Stimulated activated CD4-positive, alpha-beta T cell treated with anti-CD3 and anti-CD28 coated beads, Interleukin-15, amount 100 ng/mL, for 24 hours (primary cell): ENCODE measurements at places on chromosomes 5 and 9.

GRCh38 chr9:99822806-99823591, 1.3 kb downstream of the NR4A3 start:
- DNase-seq, result peak; percentile 36

DNA sequence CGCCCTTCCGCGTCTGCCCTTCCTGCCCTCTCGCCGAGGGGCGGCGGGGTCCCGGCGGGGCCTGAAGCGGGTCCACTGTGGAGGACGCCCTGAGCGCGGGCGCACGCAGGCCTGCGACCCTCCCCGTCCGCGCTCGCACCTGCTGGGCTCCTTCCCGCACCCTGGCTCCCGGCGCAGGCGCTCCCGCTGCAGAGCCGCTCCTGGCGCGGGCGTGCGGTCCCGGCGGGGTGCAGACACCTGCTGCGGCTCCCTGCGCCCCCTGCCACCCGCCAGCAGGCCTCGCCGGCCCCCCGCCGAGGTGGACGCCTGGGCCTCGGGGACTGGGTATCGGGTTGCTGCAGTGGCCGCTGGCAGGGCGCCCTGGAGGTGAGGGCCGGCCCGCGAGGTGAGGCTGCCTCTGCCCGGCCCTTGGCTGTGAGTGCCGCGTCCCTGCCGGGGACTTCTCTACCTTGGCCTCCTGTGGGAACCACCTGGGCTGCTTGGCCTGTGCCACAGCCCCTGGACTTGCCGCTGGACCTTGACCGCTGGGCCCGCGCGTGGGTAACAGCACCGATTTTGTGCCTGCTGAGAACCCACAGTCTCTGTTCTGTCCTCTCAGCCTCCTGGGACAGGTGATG, 627 bp downstream of the ARRDC1 start:
- DNase-seq, result peak; percentile 47

DNA sequence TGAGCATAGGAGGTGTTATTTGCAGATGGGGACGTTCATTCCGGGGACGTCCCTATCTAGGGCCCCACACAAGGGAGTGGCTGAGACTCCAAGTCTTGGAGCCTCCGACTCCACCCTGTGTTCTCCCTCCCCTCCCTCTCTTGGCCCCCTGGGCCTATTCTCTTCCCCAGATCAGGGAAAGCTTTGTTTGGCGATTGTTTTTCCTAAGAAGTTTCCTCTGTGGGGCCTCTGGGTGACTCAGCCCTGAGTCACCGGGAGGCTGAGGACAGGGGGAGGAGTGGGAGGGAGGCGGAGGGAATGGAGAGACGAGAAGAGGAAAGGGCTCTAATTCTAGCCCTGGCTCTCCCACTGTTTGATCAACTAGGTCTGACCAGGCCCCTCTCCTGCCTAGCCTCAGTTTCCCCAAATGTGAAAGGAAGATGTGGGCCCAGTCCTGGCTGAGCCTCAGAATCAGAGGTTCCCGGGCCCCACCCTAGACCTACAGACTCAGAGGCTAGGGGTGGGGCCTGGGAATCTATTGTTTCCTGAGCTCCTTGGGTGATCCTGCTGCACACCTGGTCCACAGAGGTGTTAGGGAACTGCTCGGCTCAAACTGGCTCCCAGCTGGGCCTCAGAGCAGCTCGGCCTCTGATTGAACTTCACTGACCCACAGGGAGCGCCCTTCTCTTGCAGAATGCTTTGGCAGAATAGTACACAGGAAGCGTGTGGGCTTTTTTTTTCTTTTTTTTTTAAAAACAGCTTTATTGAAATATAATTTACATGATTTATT, 19.2 kb downstream of the GSN start:
- DNase-seq, result peak; percentile 57

DNA sequence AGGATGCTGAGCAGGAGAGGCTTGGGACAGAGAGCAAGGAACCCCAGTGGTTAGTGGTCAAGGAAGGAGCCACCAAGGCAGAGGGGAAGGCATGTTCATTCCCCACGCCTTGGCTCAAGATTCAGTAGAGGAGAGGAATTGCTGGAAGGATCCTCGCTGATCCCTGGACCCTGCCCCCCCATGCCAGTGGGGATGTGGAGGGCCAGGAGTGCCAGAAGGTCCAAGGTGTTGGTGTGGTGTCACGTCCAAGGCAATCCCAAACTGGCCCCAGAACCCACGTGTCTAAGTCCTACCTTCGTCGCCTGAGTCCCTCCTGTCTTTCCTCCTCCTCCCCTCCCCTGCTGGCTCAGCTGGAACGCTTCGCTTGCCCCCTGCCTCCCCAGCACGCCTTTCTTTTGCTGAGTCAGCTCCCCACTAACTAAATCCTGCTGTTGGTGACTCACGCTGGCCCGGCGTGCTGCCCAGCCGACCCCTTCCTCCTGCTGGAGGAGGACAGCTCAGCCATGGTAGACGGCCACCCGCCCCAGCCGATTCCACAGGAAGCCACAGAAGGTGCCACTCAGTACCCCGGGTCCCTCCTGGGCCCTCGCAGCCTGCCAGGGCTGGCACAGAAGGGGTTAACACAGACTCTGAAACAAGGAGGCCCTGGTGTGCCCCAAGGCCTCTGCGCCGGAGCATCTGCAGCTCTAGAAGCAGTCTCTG, 37.6 kb upstream of the ORM1 start:
- DNase-seq, result no peak

GRCh38 chr9:87612536-87612935, 113.4 kb upstream of the CTSL start:
- no peak for DNase-seq

DNA sequence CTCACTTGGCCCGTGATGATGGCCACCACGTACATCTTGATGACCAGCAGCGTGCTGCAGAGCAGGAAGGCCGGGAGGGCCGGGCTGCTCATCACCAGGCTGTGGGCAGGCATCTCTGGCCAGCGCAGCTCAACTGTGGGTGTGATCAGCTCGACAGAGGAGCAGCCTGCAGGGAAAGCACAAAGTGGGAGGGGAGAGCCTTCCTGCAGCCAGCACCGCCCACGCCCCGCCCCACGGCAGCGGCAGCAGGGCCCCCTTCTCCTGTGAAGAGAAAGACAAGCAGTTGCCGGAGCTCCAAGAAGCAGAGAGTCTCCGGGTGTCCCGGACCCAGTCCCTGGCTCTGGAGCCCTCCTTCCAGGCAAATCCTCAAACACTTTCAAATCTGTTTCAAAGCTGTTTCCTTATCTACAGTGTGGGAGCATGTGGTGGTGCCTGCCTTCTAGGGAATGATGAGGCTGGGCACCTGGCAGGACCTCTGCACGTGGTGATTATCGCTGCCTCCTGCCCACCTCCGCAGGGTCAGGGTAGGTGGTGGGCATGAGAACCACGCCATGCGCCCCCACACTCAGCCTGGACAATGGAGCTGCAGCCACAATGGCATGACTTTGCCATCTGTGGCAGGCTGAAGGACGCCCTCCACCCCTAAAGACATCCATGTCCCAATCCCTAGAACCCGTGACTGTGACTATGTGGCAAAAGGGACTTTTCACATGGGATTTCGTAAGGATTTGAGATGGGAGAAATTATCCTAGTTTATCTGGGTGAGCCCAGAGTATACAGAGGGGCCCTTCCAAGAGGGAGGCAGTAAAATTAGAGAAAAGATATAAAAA, at the start of gene PTGES:
PTGES (minus strand) TSS at position 143 of the 830 bp plus-strand sequence; CDS start at position 113, 30 bp downstream.
- DNase-seq, result peak; percentile 77

DNA sequence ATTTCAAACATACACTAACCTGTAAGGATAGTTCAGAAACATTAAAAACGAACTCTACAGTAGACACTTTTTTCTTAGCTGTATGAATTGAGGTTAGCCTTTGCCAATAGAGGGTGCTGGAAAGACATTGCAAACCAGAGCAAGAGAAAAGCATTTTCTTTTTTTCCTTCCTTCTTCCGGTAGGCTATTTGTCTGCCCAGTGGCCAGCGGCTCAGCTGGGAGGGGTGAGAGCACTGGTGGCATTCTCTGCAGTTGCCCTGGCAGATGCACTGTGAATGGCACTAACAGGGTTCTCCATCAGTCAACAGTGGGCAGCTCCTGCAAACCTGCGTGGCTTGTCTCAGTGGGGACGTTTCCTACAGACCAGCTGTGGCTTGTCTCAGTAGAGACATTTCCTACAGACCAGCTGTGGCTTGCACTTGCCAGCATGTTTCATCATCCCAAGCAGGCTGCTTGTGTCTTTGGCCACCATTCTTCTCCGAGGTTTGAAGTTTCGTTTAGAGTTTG, 984.5 kb upstream of the CDH18 start:
- no peak for DNase-seq

GRCh38 chr9:91117959-91118703, 243.6 kb downstream of the AUH start:
- DNase-seq, result no peak

- DNase-seq, result no peak
Observed at GRCh38 chr9:136278894-136279293, 25.0 kb downstream of the CCDC187 start.

DNA sequence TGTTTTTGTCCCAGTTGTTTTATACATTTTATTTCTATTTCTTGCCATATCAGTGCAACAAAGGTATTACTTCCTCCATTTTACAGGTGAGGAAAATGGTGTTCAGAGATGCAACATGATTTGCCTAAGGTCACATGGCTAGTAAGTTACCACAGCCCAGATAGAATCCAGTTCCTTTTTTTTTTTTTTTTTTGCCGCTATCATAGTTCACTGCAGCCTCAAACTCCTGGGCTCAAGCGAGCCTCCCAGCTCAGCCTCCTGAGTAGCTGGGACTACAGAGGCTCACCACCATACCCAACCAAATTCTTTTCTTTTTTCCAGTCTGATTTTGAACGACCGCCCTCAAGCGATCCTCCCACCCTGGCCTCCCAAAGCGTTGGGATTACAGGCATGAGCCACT, 480 bp upstream of the CCDC69 start:
- no peak for DNase-seq

DNA sequence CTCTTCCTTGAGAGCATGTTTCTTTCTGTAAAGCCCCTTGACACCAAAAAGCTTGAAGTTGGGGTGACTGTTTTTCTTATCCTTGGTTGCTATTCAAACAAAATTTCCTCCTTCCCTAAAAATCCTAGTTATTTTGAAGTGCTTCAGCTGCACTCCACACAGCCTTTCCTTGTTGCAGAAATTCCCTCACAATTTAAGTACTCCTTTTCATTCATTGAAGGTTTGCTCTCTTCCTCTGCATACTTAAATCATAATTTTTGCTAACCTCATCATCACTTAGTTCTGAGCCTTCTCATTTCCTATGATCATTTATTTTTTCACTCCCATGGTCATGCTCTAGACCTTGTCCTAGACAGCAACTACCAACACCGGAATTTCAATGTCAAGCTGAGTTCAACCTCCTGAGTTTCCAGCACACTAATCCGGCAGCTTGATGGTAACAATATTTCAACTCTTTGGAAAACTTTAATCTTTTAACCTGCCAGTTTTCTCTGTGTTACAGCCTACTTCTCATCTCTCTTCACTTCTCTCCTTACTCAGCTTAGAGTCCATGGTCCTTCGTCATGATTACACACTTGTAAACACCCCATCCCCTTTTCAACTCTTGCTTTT, 78.7 kb upstream of the ACTBL2 start:
- no peak for DNase-seq

DNA sequence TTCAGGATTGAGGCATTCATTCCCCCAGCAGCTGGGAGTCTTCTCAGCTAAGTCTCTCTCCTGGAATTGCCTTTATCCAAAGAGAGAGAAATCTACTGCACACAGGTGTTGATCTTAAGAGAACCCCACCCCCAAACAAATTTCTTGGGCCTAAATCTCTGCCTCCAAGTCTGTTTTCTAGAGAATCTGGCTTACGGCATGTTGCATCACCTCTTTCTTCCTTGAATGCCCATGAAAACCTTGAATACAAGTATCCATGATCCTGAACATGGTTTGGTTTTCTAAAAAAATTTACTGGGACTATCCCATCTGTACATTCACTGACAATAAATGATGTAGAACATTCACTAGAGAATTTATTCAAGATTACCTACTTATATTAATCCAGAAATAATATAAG, 401.6 kb downstream of the PDE4D start:
- DNase-seq, result no peak
